ENCODE measurements at places on chromosomes 3 and 15.

GRCh38 chr3:24514119-24514518 is 19.5 kb upstream of the THRB start:
- DNase-seq, result no peak

DNA sequence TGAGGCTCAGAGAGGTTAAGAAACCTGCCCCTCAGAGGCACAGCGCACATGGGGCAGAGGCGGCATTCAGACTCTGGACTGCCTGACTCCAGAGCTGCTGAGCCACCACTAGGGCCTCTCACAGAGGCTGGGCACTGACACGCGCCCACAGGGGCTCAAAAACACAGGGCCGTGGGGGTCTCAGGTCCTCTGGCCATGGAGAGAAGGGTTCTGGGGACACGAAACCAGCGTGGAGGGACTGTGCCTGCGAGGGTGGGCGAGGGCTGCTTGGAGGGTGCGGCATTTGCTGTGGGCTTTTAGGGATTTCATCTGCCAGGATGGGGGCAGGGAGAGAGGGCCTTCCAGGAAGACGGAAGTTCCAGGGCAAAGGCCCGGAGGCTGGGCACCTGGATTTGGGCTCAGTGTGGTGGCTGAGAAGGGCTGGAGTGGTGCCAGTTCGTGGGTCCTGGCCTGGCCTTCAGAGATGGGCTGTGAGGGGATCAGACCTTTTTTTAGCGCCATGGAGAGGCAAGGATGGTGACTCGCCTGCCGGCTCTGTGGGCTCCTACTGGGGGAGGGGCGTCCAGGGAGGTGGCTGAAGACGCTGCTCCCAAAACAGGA is 69.6 kb downstream of the EFCAB12 start:
- DNase-seq, result no peak

- DNase-seq, result no peak
Observed at GRCh38 chr3:46821553-46821952, 41.7 kb downstream of the MYL3 start.

DNA sequence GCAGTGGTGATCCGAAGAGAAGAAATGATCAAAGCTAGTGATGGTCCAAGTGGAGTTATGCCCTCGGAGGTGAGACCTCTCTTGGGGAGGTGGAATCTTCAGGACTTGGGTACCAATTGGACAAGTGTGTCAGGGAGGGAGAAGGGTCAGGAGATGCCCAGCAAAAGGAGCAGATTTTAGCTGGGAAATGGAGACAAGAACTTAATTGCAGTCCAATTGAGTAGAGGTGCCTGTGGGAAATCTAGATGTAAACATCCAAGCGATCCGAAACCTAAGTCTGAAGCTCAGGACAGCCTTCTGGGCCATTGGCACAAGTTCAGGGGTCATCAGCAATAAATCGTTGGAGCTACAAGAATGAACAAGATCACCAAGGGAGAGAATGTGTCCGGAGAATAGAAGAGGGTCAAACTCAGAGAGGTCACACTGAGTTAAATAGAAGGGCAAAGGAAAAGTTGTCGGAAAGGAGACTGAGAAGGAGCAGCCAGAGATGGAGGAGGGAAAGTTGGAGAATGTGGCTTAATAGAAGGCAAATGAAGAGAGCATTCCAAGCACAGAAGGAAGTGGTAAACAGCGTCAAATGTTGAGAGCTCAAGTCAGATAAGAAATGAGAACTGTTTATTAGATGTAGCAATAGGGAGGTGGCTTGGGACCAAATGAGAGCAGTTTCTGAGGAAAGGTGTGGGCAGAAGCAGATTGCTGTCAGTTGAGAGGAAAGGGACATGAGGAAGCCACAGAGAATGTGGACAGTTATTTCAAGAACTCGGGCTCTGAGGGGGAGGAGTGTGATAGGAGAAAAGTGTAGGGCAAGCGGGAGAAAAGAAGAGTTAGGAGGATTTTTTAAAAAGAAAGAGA is 64.2 kb upstream of the FNDC3B start:
- no peak for DNase-seq

DNA sequence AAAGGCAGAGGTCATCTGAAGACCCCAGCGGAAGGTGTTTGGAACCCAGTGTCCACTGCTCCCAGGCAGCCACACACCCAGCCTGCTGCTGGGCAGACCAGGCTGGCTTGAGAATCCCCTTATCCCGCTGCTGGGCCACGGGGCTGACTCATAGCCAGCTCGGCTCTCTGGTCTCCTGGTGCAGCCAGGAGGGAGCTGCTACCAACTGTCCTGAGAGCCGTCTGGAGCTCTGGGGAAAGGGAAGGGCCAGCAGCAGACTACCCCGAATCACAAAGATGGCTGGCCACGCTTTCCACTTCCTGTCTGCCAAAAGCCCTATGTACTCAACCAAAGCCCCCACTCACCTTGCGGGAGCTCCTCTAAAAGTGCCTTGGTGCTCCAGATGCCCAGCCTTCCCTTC is 38.3 kb downstream of the WHAMM start:
- DNase-seq, result no peak

DNA sequence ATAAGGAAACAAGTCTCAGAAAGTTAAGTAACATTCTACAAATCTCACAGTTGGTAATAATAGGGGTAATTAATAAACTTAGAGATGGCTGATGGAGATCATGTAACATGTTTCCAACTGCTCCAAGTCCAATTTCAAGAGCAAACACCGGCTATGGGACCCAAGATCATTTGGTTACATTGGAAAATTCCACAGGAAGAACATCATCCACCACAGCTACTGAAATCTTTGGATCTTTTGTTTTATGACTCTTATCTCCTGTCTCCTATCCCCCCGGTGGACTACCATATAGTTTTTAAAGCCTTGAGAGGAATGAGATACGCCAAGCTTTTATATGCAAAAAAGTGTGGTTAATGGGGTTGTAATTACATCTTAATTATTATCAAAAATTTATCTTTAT is 216.1 kb downstream of the WNT5A start:
- no peak for DNase-seq

- DNase-seq, result no peak
Observed at GRCh38 chr3:57135964-57136719, 29.0 kb downstream of the IL17RD start.

DNA sequence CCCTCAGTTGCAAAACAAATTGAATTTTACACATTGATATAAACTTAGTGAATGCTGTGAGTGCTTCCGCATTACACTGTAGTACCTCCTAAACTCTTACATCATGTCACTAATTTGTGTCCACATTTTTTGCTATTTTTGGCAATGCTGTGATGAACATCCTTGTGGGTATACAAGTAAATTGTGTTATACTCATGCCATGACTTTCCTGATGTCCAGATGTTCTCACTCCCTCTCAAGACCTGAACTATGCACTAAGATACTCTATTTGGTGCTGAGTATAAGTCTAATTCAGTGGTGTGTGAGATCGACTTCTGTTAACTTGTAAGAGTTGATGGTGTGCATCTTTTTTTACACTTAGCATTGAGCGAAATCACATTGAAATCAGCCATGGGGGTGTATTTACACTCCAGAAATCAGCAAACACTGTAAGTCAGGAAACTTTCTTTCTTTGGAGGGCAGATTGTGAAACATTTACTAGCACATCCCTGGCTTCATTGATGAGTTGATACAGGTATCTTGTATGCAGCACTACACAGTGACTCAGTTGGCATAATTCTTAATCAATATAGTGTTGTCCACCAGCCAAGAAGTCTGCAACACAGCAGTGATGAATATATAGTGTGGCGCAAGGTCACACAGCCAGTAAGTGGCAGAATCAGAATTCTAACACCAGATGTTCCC is 228.1 kb upstream of the RORA start:
- no peak for DNase-seq

GRCh38 chr3:15527031-15527459 is 5.5 kb upstream of the COLQ start:
- peak; percentile 90 for DNase-seq

- DNase-seq, result no peak
Observed at GRCh38 chr3:149375501-149376196, 1.8 kb downstream of the TM4SF1 start.

DNA sequence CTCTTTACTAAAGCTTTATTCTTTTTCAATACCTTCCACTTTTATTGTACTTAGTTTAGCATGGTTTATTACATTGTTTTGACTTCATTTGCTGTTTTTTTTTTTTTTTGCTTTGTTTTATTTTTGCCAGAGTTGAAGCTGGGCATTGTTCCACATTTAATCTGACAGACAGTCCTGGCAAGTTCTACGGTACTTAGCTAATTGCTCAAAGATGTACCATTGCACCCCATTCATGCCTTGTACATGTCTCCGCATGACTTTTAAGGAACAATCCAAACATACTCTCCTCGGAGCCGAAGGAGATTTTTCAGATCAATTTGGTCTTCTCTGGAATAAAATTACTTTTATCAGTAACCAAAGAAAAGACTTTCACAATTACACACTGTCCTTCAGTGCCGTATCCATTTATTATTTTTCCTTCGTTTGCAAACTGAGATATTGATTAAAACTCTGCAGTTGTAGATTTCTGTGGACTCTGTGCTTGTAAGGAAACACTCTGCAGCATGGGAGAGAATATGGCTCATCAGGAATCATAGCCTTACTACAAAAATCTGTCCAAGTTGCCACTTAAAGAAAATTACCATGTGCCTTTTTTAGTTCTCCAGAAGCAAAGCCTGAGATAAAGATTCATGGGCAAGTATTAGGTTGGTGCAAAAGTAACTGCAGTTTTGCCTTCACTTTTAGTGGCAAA is 952.0 kb downstream of the AGBL1 start:
- DNase-seq, result no peak

DNA sequence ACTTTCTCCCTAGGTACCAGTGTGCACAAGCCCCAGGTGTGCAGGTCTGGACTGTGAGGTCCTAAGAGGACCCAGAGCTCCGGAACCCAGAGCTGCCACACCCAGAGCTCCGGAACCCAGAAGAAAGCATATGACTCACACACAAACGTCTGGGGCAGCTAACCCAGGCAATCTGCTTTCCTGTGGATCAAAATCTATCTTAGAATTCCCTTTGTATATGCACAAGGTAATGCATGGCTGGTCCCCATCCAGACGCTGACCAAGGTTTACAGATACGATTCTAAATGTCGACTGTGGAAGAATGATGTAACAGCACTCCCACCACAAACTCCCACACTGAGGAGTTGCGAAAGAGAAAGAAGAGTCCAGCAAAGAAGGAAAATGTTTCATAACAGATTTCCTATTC is 15.7 kb downstream of the KCNMB2 start:
- no peak for DNase-seq

GRCh38 chr3:49826016-49826415 is 12.3 kb upstream of the UBA7 start:
- DNase-seq, result no peak

- DNase-seq, result no peak
Observed at GRCh38 chr3:180802837-180803236, 109.6 kb upstream of the FXR1 start.

- no peak for DNase-seq
Observed at GRCh38 chr3:21013566-21013965, 737.4 kb downstream of the ZNF385D start.

DNA sequence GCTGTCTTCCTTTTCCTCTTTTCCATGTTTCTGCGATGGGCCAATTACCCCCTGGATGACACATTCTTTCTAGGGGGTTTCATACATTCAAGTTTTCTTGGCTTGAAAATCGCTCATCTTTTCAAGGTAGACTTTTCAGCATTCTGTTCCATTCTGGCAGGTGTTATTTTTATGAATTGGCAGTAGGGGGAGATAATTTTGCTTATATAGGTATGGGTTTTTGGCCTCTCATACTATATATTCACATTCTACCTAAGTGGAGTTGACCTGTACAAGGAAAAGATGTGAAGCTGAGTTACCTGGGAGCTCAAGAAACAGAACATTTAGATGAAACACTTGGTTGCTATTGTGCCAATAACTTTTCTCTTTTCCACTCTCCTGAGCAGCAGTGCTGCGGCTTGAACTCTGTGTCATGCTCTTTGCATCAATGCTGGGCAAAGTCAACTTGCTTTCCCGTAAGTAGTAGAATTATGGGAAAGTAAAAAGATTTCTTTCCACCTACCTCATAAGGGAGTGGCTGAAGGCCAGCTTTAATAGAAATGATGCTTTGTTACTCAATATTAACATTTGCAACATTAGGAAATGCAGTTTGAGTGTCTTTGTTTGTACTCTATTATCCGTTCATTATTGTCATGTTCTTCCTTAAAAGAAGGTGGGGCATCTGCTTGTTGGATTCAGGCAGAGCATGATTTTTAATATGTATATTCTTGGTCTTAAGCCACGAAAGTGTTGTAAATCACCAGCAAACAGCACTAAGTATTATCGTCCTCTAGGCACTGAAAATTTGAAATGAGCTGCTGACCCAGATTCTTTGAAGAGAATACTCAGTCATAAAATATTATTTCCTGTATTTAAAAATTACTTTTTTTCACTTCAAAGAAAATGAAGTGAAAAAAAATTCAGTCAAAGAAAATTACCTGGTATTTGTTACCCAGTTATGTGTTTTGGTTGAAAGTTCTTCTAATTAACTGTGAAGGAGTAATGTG is 27.7 kb upstream of the MFSD1 start:
- no peak for DNase-seq

DNA sequence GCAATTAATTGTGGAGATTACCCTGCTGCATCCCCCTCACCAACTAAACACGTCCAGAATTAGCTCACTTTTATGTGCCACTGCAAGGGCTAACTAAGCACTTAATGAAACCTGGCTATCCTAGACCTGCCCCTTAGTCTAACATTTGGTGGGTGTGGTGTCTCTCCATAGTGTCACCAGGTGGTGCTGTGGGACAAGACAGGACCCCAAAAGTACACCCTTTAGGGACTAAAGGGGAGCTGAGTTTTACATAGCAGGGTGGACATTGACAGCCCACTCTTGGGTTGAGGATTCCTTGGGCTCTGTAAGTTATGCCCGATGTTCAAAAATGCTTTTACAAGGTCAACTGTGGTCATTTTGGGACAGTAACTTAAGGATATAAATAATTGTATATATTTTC is 5.7 kb downstream of the DUT start:
- DNase-seq, result peak; percentile 48

DNA sequence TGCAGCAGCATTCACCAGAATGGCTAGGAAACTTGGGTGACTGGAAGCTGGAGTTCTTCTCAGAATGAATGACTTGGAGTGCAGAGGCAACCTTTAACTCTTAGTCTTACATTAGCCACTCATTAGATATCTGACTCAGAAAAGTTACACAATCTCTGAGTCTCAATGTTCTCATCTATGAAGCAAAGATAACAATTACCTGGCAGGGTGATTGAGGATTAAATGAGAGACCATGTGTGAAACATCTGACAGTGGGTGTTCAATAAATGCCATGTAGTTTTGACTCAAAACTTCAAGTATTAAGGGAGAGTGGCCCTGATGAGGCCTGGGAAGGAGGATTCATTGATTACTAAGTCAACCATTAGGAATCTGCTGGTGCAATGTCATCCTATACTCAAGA is 48.3 kb downstream of the MRPL3 start:
- DNase-seq, result no peak

DNA sequence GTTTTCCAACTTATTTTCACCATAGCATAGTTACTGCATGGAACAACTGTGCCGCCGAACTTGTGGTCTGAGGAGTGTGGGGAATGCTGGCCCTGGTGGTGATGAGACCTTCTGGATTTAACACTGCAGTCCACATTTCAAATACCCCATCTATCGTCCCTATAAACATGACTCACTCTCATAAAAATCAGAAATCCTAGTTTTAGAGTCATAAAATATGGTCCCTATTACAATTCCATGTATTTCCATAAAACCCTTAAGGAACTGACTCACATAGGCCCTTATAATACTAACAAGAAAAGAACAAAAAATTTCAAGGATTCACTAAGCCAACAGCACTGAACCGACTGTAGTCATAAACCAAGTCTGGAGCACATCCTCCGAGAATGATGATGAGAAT is 147.2 kb downstream of the FOXP1 start:
- DNase-seq, result no peak

GRCh38 chr3:27166888-27167287 is 202.3 kb downstream of the NEK10 start:
- DNase-seq, result no peak
